ENCODE measurements at places on chromosomes 7 and 10.

GRCh38 chr10:28661035-28661434, 16.3 kb upstream of the BAMBI start:
- DNase-seq: no peak

GRCh38 chr10:132311338-132311939, 3.7 kb upstream of the STK32C start:
- no peak for DNase-seq

DNA sequence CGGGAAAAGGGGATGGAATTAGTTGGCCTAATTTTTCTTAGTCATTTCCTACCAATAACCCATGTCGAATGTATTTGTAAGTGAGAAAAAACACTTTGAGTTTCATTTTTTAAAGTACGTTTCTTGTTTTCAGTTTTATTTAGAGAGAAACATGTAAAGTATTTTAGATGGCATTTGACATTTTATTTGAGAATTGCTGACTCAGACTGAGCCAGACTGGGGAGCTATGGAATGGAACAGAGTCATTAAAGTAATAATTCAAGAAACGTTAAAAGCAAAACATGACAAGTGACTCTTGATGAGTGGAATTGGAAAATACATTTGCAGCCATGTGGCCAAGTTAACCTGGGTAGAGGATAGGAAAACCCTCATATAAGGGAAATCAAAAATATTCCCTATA, 286.1 kb upstream of the NPSR1 start:
- no peak for DNase-seq

- peak; percentile 43 for DNase-seq
Observed at GRCh38 chr10:88879534-88880281, at the start of gene STAMBPL1. Gene STAMBPL1 (plus strand): TSS chr10:88880245. CDS start chr10:88901709, 21,464 bp downstream.

DNA sequence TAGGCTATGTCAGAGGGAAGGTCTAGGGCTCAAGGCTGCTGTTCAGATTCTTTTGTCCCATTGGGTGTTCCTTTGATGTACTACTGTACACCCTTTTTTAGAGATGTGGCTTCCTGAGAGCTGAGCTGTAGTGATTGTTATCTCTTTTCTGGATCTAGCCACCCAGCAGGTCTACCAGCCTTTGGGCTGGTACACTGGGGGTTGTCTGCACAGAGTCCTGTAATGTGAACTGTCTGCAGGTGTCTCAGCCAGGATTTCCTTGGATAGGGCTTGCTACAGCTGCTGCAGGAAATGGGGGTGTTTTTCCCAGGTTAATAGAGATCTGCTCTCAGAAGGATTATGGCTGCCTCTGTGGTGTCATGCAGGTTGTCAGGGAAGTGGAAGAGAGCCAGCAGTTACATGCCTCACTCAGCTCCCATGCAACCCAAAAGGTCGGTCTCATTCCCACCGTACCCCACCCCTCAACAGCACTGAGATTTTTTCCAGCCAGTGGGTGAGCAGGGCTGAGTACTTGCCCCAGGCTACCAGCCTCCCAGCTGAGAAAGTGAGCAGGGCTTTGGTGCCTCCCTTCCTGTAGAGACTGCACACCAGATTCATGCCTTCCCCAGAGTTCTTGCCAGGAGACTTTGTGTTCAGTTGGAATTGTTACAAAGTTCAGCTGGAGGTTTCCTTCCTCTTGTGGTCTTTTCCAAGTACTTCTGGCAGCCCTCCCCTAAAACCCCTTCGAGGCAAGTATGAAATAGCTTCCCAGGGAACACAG, 63.3 kb downstream of the ZNF107 start:
- no peak for DNase-seq

DNA sequence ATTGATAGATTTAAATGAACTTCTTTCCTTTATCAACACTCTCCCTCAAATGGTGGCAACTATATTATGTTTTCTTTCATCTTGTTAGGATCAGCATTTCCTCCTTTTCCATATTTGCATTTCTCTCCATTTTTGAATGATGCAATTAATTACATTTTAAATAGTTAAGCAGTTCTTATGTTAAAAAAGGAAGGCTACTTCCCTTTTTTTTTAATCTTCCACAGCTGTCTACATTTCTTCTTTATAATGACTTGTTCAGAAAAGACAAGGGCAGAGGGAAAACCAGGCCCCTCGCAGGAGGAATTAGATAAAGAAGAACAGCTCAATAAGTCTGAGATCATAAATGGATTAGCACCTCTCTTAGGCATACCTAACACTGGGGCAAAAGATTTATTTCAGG, 208.9 kb downstream of the ARL4A start:
- no peak for DNase-seq

- DNase-seq: no peak
Observed at GRCh38 chr7:30975256-30975899, 11.6 kb downstream of the GHRHR start.

- DNase-seq: no peak
Observed at GRCh38 chr7:11193888-11194287, 220.2 kb downstream of the PHF14 start.

GRCh38 chr7:13989126-13989948, at the start of gene ETV1:
Gene ETV1 (minus strand): TSS chr7:13989666. CDS start chr7:13989052, 614 bp downstream.
- DNase-seq: no peak

DNA sequence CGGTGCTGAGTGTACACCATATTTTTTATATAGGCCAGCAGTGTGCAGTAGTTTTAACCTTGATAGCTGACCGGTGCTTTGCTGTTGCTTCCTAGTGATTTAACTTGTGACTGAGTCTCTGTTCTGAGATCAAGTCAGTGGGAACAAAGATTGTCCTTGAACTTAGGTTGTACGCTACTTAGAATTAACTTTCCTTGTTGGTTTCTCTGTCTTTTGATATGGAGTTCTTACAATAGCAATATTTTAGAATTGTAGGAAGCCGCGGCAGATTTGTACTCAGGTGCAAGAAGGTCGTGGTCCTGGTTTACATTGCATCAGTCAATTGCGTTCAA, 1.3 kb downstream of the DDX21 start:
- DNase-seq: no peak

DNA sequence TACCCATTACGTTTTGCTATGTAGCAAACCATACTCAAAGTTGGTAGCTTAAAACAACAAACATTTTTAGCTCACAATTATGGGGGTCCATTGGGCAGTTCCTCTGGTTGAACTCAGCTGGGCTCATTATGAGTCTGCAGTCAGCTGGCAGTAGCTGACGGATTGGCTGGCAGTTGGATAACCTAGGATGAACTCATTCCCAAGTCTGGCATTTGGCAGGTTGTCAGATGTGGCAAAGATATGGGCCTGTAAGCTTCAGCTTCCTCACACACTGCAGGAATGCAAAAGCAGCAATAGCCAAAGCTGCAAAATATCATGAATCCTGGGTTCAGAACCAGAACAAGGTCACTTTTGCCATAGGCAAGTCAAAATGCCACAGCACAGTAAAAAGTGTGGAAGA, 412.2 kb upstream of the SORCS1 start:
- DNase-seq: no peak

GRCh38 chr7:105126436-105126975, 112.5 kb downstream of the KMT2E start:
- DNase-seq: no peak

- DNase-seq: no peak
Observed at GRCh38 chr10:116115797-116116196, 157.2 kb downstream of the GFRA1 start.

GRCh38 chr7:139976838-139977656, 85.7 kb downstream of the PARP12 start:
- no peak for DNase-seq

GRCh38 chr7:120876922-120877321, 19.0 kb upstream of the TSPAN12 start:
- no peak for DNase-seq

- DNase-seq: no peak
Observed at GRCh38 chr7:129466796-129467195, 32.6 kb downstream of the STRIP2 start.

DNA sequence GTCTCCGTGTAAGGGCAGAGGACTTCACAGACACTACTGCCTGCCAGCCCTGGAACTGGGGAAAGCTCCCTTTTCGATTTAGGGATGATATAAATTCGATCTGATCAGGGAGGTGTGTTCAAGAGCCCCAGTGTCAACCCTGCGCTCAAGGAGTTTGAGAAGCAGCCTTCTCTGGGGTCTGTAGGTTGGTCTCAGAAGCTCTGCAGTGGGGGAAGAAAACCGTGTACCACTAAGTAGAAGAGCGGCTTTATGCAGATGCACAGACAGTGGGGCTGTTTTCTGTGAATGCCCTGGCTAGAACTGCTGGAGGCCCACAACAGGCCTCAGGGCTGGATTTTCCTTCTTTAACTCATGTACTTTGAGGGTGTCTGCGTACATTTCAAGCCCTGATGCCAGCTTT, 6.3 kb upstream of the TBX20 start:
- no peak for DNase-seq

DNA sequence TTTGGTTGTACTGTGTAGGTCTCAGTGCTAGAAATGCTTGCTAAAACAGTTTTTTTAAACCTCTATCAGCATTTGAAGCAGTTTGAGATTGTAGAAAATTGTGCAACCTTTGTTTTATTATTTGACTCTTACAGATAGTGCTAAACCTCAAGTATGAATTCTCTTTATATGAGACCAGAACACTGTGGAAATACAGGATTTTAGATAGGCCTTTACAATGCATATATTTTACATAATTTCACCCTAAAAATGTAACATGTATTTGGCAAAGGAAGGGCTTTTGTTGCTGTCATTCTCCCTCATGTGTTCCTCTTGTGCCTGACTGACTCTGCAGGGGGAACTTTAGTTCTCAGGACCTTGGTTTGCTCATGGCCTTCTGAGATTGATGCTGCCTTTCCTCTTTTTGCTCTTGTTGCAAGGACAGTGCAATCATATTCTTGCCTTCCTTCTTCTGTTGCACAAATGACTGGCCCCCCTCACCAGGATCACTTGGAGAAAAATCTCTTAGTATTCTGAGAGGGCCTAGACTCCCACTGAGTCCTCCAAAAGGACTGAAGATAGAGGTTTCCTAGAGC, 188.7 kb downstream of the PPP1R9A start:
- DNase-seq: no peak

DNA sequence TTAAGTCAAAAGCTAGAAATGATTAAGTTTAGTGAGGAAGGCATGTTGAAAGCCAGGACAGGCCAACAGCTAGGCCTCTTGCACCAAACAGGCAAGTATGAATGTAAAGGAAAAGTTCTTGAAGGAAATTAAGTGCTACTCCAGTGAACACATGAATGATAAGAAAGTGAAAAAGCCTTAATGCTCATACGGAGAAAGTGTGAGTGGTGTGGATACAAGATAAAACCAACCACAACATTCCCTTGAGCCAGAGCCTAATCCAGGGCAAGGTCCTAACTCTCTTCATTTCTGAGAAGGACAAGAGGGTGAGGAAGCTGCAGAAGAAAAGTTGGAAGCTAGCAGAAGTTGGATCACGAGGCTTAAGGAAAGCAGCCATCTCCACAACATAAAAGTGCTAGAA, 53.0 kb downstream of the DNAJC1 start:
- no peak for DNase-seq

- DNase-seq: no peak
Observed at GRCh38 chr10:35375091-35375765, 38.9 kb downstream of the CCNY start.

DNA sequence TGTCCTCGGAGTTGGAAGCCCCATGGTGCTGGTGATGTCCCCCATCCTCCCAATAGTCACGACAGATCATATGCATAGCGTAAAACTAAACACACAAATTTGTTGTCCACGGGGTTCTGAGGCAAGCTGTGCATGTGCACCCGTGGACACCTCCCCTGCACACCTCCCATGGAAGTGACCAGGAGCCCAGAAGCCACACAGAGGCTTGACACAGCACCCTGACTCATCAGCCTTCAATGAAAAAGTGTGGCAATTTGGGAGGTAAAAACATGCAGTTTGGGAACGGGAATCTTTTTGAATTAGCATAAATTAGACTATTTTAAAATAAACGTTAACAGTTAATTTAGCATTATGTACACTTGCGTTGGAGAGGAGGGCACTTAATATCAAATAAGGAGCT, 89.2 kb upstream of the NPS start:
- no peak for DNase-seq

DNA sequence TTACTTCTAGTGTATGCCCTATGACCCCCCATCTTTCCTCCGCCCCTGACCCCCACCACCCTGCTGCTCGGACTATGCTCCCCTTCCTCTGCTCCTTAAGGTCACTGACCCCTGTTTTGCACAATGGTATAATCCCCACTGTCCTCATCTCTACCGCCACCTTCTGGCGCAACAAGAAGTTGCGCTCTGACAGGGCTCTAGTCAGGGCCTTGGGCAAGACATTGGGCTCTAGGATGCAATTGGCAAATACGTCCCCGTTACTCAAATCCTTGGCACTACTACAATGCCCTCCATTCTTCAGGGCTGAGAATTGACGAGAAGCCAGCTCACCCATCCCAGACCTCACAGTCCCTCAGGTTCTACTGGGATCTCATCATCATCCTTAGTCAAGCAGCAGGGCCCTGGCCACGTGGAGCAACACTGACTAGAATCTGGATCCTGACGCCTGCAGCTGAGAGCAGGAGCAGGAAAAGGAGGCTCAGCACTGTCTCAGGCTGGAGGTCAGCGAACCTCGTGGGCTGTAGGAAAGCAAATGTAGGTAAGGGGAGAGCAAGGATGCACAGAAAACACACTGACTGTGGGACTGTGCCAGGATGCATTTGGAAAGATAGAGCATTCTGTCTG, 10.6 kb downstream of the LRIT2 start:
- DNase-seq: no peak

GRCh38 chr7:3301449-3301731, 338 bp downstream of the SDK1 start:
- DNase-seq: no peak

DNA sequence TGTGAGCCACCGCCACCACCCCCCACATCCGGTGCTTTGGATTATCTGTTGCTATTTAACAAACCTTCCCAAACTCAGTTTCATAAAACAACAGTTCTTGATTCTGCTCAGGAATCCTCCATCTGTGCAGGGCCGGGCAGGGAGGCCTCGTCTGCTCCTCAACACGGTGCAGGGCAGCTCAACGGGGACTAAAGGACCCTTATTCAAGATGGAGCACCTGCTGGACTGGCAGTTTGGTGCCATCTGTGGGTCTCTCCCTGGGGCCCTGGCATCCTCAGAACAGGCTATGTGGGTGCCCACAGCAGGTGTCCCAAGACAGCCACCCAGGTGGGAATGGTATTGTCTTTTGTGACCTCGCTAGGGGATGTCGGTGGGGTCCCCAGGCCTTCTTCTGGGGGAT, 31.0 kb upstream of the ELFN1 start:
- DNase-seq: no peak

DNA sequence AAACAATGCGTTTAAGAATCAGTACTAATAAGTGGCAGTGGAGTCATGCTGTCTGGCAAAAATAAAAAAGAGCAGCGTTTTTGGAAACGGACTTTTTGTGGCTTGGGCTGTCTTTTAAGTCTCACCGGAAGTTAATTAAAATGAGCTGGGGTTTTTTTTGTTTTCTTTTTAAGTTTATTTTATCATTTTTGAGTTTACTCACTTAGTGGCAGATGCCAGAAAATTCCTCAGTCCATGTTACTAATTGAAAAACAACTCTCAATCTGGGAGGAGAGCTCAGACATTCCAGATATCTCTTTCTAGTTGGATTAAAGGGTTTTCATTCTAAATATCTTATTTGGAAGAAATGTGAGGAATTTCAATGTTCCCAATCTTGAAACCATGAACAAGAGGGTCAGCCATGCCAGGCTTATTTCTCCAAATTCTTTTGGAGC, 133.8 kb upstream of the AGR3 start:
- DNase-seq: no peak

- no peak for DNase-seq
Observed at GRCh38 chr7:67813621-67814292, 817.1 kb downstream of the TYW1 start.

- no peak for DNase-seq
Observed at GRCh38 chr10:76433161-76434005, 1002.0 kb downstream of the LRMDA start.

GRCh38 chr10:111077785-111078504, 1.1 kb downstream of the ADRA2A start:
- no peak for DNase-seq

GRCh38 chr10:26805567-26806245, 55.1 kb downstream of the ABI1 start:
- no peak for DNase-seq
